ENCODE measurements at places on chromosomes 4 and X.

DNA sequence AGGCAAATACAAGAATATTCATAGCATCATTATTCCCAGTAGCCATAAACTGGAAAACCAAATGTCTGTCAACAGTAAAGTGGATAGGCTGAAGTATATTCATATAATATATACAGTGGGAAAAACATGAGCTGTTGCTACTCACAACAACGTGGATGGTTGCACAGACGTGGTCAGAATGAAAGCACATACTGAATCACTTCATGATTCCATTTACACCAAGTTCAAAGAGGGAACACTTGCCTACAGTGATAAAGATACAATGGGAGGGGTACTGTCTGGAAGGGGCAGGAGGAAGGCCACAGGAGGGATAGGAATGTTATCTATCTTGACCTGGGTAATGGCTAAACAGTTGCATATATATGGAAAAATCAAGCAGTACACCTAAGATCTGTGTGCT is 25.3 kb downstream of the APBB2 start:
- no peak for DNase-seq

DNA sequence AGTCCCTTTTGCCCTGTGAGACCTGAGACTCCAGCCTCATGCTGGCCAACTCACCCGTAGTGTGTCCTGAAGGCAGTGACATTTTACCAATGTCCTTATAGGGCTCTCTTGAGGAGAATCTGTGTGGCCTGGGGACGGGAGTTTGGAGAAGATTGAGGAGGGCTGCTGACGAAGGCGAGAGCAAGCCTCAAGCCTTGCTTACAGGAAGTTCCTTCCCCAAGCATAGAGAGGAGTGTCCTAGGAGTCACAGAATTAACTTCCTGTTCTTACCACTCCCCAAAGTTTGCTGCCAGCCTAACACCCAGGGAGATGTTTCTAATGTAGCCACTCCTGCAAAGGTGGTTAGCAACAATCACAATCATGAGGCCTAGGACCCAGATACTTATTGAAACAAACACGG is at the start of gene NXF3:
Gene NXF3 (minus strand): TSS at position 202 of the 400 bp plus-strand sequence. CDS start 120 bp downstream, at position 82.
- no peak for DNase-seq

DNA sequence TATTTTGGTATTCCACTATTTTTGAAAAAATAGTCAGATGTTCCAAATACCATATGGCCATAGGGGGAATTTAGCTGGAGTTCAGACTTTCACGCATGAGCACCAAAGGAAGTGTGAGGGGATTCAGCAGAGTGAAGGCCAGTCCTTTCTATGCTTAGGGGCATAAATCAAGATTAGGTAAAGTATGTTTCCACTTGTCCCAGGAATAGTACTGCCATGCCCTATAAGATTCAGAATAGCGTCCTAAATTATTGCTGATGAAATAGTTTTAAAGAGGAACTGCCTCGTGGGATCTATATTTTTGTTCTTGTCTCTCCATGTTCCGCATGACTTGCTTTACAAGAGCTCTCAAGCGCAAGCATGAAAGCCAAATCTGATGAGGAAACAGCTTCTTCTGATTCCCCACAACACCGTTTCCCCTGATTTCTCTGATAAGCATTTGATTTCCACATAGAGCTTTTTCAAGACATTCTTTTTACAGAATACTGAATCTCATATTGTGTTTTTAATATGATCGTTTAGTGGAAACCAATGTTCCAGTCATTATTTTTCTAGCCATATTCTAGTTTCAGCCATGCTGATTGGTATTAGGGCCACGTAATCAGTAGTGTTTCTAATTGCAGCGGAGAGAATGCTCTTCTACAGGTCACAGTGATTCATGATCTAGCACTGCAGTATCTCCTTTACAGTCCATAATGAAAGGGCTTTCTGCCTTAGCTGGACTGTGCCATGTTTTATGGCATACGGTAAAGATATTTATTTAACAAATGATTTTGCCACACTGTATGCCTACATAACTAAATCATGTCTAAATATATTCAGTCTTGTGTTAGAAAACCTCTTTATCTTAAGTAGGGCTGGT is 492.3 kb downstream of the CENPC start:
- peak; percentile 69 for DNase-seq

- no peak for DNase-seq
These were observed 21.8 kb upstream of the AREG start for GRCh38 chr4:74423104-74423503.

- DNase-seq = no peak
These were observed 574.0 kb upstream of the GALNTL6 start for GRCh38 chr4:171239196-171239595.

DNA sequence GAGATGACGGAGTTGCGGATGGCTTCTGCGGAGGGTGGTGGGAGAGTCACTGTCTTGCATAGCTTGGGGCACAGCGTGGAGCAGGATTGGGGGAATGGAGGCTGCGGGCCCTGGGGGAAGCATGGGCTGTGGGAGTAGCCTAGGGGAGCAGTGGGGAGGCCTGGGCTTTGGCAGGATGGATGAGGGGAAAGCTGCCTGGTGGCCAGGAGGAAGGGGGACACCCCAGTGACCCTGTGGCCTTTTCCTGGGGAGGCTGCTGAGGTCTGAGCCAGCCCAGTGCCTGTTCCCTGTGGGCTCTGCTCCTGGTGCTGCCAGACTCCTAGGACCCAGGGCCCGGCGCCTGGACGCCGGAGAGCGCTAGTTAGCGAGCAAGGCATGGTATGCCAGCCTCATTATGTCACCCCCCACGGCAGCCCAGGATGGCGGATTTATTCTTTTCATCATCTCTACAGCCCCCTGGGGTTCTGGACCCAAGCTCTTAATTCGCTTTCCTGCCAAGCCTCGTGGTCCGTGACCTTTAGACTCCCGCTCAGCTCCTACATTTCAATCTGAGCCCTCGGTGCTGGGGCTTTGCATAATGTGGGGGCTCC is 39.8 kb downstream of the SORCS2 start:
- DNase-seq = no peak

GRCh38 chr4:135418353-135418752 is 1216.8 kb upstream of the PABPC4L start:
- DNase-seq = no peak

DNA sequence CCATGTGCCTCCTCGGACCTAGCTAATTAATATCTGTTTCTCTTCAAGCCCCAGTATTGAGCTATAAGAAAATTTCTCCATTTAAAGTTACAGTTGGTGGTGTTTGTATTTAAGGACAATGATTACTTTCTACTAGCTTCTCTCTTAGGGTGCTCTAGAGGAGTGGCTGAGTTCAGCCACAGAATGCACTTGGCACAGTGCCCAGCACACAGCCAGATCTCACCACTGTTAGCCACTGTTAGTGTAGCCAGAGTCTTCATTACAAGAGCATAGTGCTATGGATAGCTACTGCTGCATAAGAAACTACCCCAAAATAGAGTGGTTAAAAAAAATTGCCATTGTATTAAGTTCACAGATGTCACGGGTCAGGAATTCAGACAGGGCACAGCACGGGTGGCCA is 421.3 kb downstream of the BCOR start:
- DNase-seq = no peak

- no peak for DNase-seq
These were observed 58.0 kb downstream of the PJA1 start for GRCh38 chrX:69107231-69107739.

DNA sequence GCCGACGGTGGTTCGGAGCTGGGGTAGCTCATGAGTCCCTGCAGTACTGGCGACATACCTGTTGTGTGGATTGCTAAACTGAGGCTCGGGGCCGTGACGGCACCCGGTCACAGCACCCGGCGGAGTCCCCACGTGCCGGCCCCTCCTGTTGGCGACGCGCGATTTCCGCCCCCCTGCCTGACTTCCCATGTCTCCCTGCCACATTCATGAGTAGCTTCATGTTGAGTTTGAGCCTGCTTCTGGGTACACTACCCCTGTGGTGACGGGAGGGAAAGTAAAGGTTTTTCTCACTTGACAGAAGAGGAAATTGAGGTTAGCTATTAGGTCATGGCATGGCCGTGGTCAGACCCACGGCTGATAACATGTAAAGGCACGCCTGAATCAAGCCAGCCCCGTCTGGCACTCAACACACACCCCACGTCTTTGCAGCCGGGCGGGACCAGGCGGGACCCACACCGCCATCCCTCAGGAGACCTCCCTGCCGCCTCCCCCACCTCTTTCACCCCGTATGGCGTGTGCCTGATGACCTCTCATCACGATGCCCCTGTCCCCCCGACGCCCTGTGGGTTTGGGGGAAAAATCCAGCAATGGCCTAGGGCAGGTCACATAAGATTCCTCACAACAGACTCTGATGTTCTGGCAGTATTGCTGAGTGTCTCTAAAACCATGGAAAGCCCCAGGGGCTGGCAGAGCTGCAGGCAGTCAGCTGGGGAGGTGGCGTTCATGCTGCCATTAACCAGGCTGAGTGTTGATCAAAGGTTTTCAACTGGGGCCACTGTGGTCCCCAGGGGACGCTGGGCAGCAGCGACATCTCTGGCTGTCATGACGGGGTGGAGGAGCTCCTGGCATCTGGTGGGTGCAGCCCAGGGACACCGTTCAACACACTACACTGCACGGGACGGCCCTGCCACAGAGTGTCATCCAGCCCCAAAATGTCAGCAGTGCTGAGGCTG is 29.2 kb downstream of the P2RY8 start:
- no peak for DNase-seq

DNA sequence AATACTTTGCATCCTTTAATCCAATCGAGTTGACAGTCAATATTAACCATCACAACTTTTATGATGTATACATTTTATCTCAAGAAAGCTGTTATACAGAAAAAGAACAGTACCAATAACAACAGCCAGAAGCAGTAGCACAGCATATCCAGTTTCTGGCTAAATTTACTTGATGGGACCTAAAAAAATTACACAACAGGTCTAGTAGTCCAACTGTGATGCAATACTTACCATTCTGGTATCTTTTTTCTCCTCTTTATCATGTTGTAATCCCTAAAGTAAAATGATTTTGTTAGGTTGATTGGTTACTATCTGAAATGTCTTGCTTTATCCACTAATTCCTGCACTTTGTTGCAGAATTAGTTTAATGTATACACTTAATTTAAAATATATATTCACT is 1150.6 kb downstream of the FAT4 start:
- DNase-seq = no peak

DNA sequence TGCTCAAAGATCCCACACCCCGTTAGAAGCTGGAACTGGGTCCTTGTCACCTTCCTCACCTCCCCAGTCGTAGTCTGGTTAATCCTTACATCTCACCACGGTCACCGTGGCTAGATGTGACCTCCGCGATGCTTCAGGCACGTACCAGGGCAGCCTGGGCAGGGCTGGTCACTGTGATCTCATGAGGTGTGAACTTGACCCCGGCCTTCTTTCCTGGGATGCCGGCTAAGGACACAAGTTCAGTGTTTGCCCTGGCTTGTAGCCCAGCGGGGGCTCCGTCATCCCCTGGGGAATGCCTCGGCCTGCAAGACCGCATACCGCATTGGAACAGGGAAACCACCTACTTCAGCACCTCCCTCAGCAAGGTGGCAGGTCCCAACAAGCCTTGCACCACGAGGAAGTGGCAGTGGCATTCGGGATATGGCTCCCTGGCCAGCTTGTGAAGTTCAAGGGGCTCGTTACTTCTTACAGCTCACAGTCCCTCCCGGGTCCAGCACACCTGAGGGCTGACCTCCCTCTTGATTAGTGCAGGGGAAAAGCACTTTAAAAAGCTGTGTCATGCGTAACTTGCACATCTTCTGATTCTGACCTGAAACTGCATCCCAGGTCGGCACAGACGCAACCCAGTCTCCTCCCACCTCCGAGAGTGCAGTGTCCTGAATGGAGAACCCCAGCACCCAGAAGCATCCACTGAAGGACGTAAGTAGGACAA is 25.9 kb downstream of the NOP14 start:
- DNase-seq = no peak

GRCh38 chrX:20320461-20321159 is 53.9 kb upstream of the RPS6KA3 start:
- no peak for DNase-seq

- no peak for DNase-seq
These were observed 25.9 kb downstream of the ENPEP start for GRCh38 chr4:110501826-110502225.

- no peak for DNase-seq
These were observed 386.1 kb upstream of the HS3ST1 start for GRCh38 chr4:11814758-11815157.

DNA sequence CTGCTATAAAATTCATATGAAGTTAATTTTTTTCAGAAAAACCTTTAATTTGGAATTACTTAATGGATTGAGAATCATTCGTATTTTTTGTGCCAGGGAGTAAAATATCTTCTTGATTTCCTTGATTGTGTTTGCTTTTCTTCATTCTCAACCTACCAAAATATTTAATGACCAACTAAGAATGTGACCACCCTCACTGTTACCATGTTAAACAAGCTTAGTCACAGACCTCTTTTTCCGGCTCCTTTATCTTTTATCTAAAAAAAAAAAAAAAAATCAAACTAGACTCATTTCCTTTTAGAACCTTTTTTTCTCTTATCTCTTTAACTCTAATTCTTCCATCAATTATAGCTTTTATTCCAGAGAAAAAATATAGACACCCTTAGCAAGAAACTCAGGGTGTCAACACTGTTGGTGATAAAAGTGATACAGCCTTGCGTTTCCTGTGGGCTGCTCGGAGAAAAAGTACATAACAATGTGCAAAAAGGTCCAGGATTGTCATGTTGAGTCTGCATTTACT is 20.6 kb upstream of the HPGDS start:
- no peak for DNase-seq

- no peak for DNase-seq
These were observed 5.0 kb downstream of the ARHGAP4 start for GRCh38 chrX:153921070-153921469.

DNA sequence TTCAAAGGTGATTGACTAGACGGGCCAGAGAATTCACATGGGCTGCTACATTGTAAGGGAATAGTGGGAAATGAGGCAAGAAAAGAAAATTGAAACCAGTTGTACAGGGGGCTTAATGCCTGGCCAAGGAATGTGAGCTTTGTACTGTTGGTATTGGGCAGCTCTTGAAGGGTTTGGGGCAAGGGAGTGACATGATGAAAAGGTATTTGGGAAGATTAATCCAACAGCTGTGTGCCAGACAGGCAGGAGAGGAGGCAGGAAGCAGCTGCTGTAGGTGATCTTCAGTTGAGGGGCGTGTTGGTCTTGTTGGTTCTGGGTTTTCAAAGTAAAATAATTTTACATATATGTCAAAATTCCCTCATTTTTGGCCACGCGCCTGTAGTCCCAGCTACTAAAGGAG is 384.5 kb upstream of the TENM3 start:
- no peak for DNase-seq

- DNase-seq = no peak
These were observed 26.0 kb downstream of the ARL13A start for GRCh38 chrX:100995469-100995868.

DNA sequence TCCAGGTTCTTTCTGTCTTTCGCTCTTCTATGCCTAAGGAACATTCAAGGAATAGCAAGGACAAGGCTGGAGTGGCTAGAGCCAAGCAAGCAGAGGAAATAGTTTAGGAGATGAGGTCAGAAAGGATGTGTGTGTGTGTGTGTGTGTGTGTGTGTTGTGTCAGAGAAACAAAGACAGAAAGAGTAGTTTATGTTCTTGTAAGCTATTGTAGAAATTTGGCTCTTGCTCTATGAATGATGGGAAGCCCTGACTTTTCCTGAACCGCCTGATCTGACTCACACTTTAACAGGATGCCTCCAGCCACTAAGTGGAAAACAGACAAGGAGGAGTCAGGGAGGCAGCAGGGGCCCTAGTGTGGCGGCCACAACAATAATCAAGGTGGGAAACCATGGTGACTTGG is 39.7 kb downstream of the LGI2 start:
- DNase-seq = no peak
